ENCODE measurements at places on chromosomes 6 and 20. TPM values are rescaled to one million over a fixed set of nuclear protein-coding genes. Genes with fewer than 3 reads are reported as not detected.

ESR1 gene
- total RNA-seq = 0.05 TPM

- no peak for DNase-seq
Observed at GRCh38 chr6:35376281-35376680, 33.9 kb downstream of the PPARD start.

GRCh38 chr6:110881546-110882273 lies 7.1 kb downstream of the AMD1 start:
- DNase-seq = no peak

MUC21 gene
- 0.10 TPM for total RNA-seq

- no peak for DNase-seq
Observed at GRCh38 chr6:37635319-37635718, 62.4 kb downstream of the MDGA1 start.
